ENCODE measurements at places on chromosomes 2 and 18. TPM values are rescaled to one million over a fixed set of nuclear protein-coding genes. Genes with fewer than 3 reads are reported as not detected.

Gene GAL3ST2
- total RNA-seq: 5.3 TPM

Gene DPP4
- 1.4 TPM for total RNA-seq

Gene MYO5B
- total RNA-seq: 0.30 TPM

Gene C1QL2
- total RNA-seq: 0.98 TPM

Gene CRYBA2
- 1.3 TPM for total RNA-seq

Gene STON1
- 1.9 TPM for total RNA-seq

Gene DLX2
- total RNA-seq: 18.3 TPM

Gene ALPP
- not detected for total RNA-seq

Gene XDH
- 0.09 TPM for total RNA-seq

Gene WDR7
- total RNA-seq: 21.2 TPM

Gene DOK6
- total RNA-seq: 17.0 TPM

Gene TRIM54
- 2.2 TPM for total RNA-seq

Gene AQP12A
- total RNA-seq: not detected

Gene CMPK2
- total RNA-seq: 4.6 TPM

Gene HOXD12
- 0.58 TPM for total RNA-seq

Gene XIRP2
- total RNA-seq: 0.17 TPM

Gene CCDC93
- total RNA-seq: 28.8 TPM

Gene ANKRD29
- total RNA-seq: 2.6 TPM

Gene TNFRSF11A
- 0.37 TPM for total RNA-seq

Gene ANO7
- total RNA-seq: 0.45 TPM

Gene NPPC
- not detected for total RNA-seq

Gene GORASP2
- total RNA-seq: 89.1 TPM

Gene CFAP65
- 0.83 TPM for total RNA-seq
